ENCODE measurements at places on chromosomes 5 and 9.

- no peak for DNase-seq
Measured at GRCh38 chr5:67900514-67900913, 315.0 kb upstream of the PIK3R1 start.

GRCh38 chr5:169874621-169875020 is 105.7 kb downstream of the INSYN2B start:
- no peak for DNase-seq

- DNase-seq, result peak; percentile 30
Measured at GRCh38 chr5:180494510-180495181, 467 bp downstream of the CNOT6 start.

- no peak for DNase-seq
Measured at GRCh38 chr9:109806506-109807115, 26.6 kb downstream of the PALM2AKAP2 start.

DNA sequence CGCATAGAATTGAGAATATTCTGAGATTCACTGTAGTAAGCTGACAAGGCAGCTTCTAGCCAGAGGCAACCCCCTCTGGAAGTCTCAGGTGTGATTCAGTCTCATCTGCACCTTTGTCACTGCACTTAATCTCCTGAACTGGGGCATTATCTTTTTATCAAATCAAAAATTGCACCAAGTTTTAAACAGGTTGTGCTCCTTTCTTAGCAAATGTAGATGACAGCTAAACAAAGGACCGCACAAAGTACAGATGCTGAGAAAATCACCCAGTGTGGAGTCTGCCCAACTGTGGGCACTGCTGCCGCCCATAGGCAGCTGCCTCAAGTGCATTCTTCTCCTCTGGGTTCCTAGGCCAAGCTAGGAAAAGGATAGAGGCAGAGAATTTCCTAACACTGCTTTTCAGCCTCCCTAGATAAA is 51.1 kb downstream of the STARD4 start:
- DNase-seq, result no peak

DNA sequence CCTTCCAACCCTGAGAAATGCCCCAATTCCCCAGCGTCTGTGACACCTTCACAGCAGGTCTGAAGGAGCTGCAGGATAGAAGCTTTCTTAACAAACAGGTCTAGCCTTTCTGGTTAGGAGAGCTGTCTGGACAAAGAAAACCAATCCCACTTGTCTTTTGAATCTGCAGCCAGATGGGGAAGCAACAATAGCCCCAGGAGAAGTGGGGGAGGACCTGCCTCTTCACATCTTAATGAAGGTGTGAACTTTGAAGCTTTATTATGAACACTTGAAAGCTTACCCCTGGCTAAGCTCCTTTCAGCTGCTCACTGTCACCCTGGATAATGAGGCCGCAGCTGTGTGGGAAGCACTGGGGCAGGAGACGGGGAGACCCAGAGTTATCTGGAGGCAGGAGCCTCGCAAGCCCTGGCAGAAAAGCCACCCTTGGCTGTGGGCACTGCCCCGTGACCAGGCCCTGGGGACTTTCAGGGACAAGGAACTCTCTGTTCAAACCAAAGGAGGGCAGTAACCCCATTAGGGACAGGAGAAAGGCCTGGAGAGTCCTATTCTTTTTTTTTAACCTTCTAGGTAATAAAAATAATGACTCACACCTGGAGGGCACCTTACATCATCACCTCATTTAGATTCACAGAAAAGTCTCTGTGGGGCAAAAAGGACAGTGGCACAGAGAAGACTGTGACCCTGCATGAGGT is 151.8 kb upstream of the RAD23B start:
- no peak for DNase-seq

DNA sequence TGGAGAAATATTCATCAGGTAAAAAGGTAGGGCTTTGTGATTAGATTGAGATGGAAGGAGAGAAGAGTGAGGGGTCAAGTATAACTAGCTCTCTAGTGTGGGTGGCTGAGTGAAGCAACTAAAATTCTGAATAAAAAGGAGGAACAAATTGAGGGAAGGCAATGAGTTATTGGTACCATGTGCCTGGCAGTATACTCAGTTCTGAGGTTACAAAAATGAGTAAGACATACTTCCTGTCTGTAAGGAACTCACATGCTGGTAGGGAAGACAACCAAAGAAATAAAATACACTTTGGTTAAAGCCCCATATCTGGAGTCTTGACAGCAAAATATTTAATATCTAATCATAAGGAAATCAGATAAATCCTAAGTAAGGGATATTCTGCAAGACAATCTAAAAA is 476.8 kb upstream of the C9orf72 start:
- no peak for DNase-seq

- DNase-seq, result no peak
Measured at GRCh38 chr5:2433086-2433485, 318.4 kb downstream of the IRX2 start.

DNA sequence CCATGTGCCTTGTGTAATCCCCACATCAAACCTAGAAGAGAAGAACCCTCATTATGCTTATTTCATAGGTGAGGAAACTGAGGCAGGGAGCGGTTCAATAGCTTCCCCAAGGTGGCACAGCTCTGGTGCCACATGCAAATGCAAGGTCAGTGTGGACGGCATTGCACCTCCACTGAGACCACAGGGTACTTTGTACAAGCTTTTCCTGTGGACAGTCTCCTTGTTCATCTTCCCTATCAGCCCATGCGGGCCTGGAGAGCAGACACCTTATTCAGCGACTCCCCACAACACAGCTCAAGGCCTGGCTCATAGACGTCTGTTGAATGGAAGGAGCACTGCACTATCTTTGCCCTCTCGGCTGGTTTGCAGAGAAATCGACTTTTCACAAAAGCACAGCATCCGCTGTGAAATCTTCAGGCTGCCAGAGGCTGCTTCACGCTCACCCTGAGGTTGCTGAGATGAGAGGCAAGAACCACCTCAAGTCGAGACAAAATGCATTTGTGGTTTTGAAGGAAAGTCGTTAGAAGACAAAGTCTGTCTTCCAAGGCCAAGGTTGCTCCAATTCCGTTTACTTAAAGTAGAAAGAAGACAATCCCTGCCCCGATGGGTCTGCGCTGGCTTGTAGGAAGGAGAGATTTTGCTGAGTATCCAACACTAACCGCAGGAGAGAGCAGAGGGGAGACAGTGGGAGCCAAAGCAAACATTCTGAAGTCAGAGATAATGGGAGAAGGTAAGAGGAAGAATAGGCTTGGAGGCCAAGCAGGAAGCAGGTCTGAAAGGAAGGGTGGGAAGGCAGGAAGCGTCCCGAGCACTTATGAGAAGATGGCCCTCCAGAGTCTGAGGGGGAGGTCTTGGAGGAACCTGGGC is 34.2 kb upstream of the STRBP start:
- DNase-seq, result no peak

- no peak for DNase-seq
Measured at GRCh38 chr5:120872297-120872696, 408.2 kb downstream of the PRR16 start.

DNA sequence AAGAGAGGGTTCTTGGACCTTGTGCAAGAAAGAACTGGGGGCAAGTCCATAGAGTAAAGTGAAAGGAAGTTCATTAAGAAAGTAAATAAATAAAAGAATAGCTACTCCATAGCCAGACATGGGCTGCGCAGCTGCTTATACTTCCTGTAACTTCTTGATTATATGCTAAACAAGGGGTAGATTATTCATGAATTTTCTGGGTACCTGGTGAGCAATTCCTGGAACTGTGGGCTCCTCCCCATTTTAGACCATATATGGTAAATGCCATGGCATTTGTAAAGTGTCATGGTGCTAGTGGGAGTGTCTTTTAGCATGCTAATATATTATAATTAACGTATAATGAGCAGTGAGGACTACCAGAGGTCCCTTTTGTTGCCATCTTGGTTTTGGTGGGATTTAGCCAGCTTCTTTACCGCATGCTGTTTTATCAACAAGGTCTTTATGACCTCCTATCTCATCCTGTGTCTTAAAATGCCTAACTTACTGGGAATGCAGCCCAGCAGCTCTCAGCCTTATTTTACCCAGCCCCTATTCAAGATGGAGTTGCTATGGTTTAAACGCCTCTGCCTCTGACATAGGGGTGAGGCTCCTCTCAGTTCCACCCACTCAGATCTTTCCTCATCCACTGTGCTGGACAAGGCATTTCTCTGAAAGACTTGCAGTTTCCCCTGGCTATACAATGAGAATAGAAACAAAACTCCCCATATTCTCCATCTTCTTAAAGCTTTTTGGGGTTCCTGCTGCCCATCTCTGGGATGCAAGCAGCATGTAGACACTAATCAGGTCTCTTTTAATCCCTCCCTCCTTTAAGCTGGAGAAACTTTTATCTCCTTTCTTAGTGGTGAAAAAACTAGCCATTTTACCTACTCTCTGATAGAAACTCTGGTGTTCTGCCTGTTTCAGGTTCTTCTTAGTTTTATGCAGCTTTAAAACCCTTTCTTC is 91.2 kb downstream of the ARRDC3 start:
- no peak for DNase-seq

Measured in stimulated activated CD4-positive, alpha-beta T cell treated with anti-CD3 and anti-CD28 coated beads, Interleukin-4, amount 100 ng/mL, for 4 hours (primary cell).